ENCODE measurements at places on chromosomes 6 and 20. TPM values are rescaled to one million over a fixed set of nuclear protein-coding genes. Genes with fewer than 3 reads are reported as not detected.

DNA sequence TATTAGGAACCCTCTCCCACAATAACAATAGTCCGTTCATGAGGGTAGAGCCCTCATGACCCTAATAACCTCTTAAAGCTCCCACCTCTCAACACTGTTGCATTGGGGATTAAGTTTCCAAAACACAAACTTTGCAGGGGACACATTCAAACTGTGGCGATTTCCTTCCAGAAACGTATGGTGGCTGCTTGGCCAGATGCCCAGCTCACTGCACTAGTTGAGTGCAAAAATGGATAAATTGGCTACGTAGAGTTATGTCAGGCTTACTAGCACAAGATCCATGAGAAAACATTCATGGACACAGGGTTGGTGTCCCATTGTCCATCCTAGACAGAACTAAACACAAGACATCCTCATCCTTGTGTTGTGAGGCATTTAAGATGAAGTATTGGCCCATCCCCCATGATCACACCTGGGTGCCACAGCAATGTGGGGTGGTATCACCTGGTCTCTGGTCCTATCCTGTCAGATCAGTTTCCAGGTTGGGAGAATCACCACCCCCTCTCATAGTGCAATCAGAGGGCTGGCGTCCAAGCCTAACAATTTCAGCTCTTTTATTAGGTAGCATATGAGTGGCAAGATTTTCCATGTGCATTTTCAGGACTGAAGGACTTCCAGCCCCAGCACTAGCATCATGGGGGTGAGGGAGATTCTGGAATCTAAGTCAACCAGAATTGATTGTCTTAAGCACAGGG is 63.4 kb upstream of the ELOVL5 start:
- H3K4me1 ChIP-seq, result peaks cover 12% of the 10 kb centered on the region
- DNase-seq, result no peak
- H3K36me3 ChIP-seq, result no peaks in the 10 kb centered on the region
- no peak overlapping the region for H3K4me3 ChIP-seq
- no peak overlapping the region for H3K27ac ChIP-seq

CCN5 gene
- total RNA-seq, result not detected

- no peak overlapping the region for H3K27ac ChIP-seq
- no peaks in the 10 kb centered on the region for H3K36me3 ChIP-seq
- no peak for DNase-seq
- no peaks in the 10 kb centered on the region for H3K4me1 ChIP-seq
- no peaks in the 10 kb centered on the region for H3K27me3 ChIP-seq
Observed at GRCh38 chr6:139423971-139424667, 49.7 kb upstream of the CITED2 start.

DNA sequence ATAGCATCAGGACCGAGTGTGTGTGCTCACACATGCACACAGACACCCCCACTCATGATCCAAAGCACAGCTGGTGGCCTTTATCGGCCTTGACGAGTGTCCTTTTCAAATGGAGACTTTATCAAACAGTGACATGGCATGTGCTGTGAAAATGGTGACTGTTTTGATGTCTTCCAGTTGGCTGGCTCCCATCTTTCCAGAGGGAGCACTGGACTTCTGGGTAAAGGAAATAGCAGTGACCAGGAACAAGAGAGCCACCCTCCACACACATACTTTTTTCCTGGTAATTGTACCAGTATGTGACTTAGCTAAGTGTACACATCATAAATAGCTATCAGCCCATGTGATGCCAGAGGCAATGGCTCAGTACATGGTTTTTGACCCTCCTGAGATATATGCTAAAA is 52.7 kb downstream of the ZDHHC14 start:
- peaks cover 32% of the 10 kb centered on the region for H3K4me1 ChIP-seq
- H3K4me3 ChIP-seq, result no peak overlapping the region
- H3K27ac ChIP-seq, result no peak overlapping the region
- no peak for DNase-seq
- H3K27me3 ChIP-seq, result no peaks in the 10 kb centered on the region

ESR1 gene
- total RNA-seq, result not detected

DNA sequence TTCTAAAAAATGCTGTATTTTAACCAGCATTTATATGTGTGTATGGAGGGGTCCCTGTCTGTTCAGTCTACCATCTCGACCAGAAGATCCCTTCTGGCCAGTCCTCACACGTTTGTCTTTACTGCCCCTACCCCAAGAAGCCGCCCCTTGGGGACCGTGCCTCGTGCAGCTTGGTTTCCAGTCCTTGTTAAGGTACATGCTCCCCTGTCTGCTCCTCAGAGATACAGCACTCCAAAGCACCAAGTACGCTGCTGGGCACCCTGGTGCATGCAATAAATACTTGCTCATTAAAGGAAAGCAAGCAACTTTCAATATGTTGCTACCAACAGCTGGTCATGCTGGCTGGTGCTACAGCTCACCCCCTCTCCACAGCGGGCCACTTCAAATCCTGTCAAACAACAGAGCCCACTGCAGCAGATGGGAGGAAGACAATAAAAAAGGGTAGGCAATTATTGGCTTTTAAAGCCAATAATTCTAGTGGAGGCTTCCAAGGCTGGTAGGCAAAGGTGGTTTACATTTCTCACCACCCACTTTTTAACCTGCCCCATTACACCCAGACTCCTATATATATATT is 61.6 kb downstream of the PSMG4 start:
- no peak for DNase-seq
- H3K36me3 ChIP-seq, result no peaks in the 10 kb centered on the region
- H3K27me3 ChIP-seq, result no peaks in the 10 kb centered on the region
- no peak overlapping the region for H3K27ac ChIP-seq
- no peak overlapping the region for H3K4me3 ChIP-seq

SIGLEC1 gene
- total RNA-seq, result not detected

GRCh38 chr20:17399303-17399985 is 131.7 kb downstream of the BFSP1 start:
- no peak for DNase-seq
- H3K4me1 ChIP-seq, result no peaks in the 10 kb centered on the region
- peaks cover 7% of the 10 kb centered on the region for H3K27me3 ChIP-seq
- no peaks in the 10 kb centered on the region for H3K36me3 ChIP-seq
- H3K27ac ChIP-seq, result no peak overlapping the region

- H3K27me3 ChIP-seq, result no peaks in the 10 kb centered on the region
- H3K36me3 ChIP-seq, result no peaks in the 10 kb centered on the region
- no peak for DNase-seq
- H3K27ac ChIP-seq, result no peak overlapping the region
Observed at GRCh38 chr6:14180609-14181008, 63.0 kb downstream of the CD83 start.

ARMC2 gene
- total RNA-seq, result 7.8 TPM

- H3K36me3 ChIP-seq, result no peaks in the 10 kb centered on the region
- H3K27ac ChIP-seq, result no peak overlapping the region
- no peaks in the 10 kb centered on the region for H3K4me1 ChIP-seq
- H3K27me3 ChIP-seq, result no peaks in the 10 kb centered on the region
Observed at GRCh38 chr6:16372029-16372776, 133.8 kb downstream of the GMPR start.
